Spinal cord (tissue), 10 donors: ENCODE measurements at places on chromosomes 2 and 18. TPM values are rescaled to one million over a fixed set of nuclear protein-coding genes. Genes with fewer than 3 reads are reported as not detected.

CHRNA1 gene
- total RNA-seq = 0.20 TPM

CYP26B1 gene
- total RNA-seq = 4.5 TPM

SLC23A3 gene
- 0.69 TPM for total RNA-seq

LINC00305 gene
- total RNA-seq = 2.9 TPM

RPRM gene
- total RNA-seq = 21.8 TPM
